Daoy (cell line): ENCODE measurements at places on chromosomes 1 and 21. TPM values are rescaled to one million over a fixed set of nuclear protein-coding genes. Genes with fewer than 3 reads are reported as not detected.
A peak's percentile ranks its signal among the peaks of the same experiment; 100 is the strongest.

ARID4B gene
- 18.7 and 22.9 TPM in 2 replicates for total RNA-seq

- DNase-seq, result no peak
Observed at GRCh38 chr1:47471163-47471562, 33.3 kb downstream of the FOXD2 start.

GRCh38 chr1:36151134-36151844 is 2.0 kb upstream of the TRAPPC3 start:
- DNase-seq, result no peak

DNA sequence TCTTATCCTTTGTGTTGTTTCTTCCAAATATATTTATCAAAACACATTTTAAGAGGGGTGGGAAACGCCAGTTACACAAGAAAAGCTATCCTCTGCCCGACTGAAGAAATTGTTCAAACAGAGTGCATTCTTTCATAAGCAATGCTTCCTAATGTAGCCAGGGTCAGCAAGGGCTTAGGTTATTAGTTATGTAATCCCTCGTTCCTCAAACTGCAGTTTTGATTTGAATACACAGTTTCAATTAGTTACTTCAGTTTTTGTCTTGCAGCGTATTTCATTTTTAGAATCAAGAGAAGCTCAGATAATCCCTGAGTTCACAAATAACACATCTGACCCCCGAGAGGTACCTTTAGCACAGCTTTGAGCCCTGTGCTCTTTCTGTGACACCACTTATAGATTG is 141.7 kb upstream of the NRIP1 start:
- DNase-seq, result no peak

CDCA8 gene
- 33.6 and 44.3 TPM in 2 replicates for total RNA-seq

- no peak for DNase-seq
Observed at GRCh38 chr1:39061951-39062350, 35.8 kb downstream of the NDUFS5 start.

DNA sequence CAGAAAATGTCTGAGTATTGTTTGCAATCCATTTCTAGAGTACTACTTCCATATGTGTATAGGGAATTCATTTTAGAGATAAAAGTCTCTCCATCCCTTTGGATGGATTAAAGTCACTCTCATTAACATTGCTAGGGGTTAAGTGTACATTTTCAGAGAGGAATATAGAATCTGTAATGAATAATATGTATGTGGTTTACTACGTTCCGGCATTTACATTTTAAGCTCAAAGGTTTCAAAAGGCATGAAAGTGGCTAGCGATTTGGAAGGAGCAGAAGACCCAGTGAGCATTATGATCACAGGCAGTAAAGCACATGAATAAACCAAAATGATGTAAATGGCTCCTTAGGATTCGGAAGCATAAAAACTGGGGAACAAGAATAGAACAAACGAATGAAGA is 123.0 kb downstream of the DSCAM start:
- DNase-seq, result no peak

CYP4Z1 gene
- total RNA-seq, result not detected in 2 replicates

- DNase-seq, result no peak
Observed at GRCh38 chr1:221768444-221769066, 26.7 kb upstream of the DUSP10 start.

CFHR5 gene
- total RNA-seq, result not detected in 2 replicates

RAD54L gene
- 19.9 and 22.5 TPM in 2 replicates for total RNA-seq

TNNT2 gene
- total RNA-seq, result not detected in 2 replicates

DNA sequence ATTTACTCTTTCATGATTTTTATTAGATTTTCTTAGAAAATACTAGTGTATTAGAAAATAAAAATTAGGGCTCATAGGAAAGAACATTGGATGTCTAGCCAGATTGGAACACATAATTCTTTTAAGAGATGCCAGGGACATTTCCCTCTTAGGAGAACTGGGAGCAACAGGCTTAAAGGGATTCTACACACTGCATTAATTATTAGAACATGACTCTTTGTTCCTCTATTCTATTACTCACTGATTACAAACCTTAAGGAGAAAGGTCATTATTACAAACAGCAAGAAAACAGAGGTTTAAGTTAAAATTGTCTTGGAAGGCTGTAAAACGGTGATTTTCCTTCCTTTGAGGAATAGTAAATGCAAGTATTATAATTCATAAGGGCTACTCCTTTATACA is 32.9 kb upstream of the VAV3 start:
- no peak for DNase-seq

ARHGAP30 gene
- total RNA-seq, result 0.11 TPM in 1 of 2 replicates, not detected in the other

CD5L gene
- not detected in 2 replicates for total RNA-seq

DNA sequence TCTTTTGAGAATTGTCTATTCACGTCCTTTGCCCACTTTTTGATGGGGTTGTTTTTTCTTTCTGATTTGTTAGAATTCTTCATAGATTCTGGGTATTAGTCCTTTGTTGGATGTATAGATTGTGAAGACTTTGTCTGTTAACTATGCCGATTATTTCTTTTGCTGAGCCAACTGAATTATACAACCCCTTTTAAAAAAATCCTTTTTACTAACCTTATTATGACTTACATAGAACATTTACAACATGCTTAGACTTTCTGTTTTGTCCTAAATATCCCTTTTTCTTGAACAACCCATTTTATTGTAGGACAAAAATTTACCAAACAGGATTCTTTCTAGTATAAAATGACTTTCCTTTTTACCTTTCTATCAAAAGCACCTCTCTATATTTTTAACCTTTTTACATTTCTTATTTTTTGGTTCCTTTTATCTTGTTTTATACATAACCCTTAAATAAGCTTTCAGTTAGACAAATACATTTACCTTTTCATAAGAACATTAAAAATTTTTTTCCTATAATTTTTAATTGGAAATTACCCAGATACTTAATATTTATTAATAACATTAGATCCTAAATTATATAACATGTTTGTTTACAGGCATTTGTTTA is 70.4 kb upstream of the TTLL7 start:
- DNase-seq, result no peak

DNA sequence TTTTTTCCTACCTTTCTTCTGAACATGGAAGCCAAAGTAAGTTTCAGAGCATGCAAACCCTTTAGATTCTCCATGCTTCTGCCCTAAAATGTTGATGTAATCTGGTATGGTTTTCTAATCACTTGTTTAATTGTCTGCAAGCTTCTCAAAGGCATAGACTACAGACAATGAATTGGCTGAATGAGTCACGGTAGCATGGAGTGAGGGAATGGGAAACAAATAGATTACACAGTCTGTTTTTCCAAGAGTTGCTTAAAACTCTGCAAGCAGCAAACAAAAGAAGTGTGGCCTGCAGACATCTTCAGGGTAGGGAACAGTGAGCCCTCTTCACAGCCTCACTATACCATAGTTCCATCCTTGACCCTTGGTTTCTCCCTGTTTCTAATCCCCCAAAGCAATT is 326.0 kb downstream of the BARHL2 start:
- peak; percentile 35 for DNase-seq

LMOD1 gene
- not detected in 2 replicates for total RNA-seq

DNA sequence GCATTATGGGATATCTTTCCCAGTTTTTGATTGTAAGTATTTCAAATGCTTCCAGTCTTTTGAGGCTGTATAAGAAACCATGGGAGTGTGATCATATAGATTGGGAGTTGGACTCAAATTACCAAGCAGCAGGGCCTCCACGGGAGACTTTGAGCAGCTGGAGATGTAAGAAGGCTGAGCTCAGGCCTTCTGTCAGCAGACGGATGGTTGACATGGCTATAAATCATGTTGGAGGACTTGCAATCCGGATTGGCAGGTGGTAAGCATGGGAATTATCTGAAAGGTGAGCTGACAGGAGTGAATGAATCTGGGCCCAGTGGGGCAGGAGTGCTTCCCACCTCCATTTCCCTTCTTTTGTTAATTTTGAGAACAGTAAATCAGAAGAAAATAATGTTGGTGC is 83.2 kb upstream of the PPM1J start:
- no peak for DNase-seq

DNA sequence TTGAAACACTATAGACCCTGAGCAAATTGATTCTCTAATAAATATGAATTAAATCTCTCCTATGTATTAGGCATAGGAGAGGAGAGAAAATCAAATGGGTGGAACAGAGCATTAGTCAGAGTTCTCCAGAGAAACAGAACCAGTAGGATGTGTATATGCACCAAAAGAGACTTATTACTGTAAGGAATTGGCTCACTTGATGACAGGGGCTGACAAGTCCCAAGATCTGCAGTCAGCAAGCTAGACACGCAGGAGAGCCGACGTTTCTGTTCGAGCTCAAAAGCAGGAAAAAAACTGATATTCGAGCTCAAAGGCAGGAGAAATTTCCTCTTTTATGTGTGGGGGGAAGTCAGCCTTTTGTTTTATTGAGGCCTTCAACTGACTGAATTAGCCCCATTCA is 259.2 kb upstream of the KAZN start:
- no peak for DNase-seq

DNA sequence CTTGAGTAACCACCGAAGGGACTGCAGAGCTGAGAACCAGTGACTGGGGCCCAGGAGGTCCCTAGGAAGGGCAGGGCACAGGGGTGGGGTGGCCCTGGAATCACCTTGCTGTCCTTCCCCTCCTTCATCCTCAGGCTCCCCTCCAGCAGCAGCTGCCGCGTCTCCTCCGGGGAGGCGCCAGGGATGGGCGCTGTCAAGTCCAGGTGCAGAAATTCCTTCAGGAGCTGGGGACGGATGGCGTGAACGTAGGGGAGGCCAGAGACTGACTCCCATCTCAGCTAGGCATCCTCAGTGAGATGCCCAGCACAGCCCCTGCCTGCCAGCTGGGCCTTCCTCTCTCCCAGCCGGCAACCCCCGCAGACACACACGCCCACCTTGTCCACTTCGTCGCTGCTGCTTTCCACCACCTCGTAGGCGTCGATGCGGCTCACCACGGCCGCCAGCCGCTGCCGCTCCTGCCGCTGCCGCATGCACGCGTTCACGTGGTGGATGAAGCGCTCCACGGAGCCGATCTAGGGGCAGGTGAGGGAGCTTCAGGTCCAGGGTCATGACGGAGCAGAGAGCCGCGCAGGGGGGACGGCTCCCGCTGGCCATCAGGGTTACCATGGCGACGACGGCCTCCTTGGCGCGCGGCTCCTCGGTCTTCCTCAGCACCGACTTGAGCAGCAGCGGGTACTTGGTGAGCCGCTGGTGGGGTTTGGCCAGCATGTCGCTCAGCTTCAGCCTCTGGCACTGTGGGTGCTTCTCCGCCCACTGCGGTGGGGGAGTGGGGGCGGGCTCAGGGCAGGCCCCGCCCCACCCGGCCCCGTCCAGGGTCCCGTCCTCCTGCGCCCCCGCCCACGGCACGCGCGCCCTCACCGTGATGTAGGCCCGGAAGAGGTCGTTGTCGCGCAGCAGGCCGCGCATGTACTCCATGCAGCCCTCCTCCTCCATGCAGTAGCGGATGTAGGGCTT is 4.4 kb upstream of the TNFRSF25 start:
- DNase-seq, result no peak

KRTAP19-3 gene
- total RNA-seq, result not detected in 2 replicates

GRCh38 chr1:167219194-167219593 is 1.5 kb upstream of the POU2F1 start:
- DNase-seq, result no peak

GRCh38 chr1:37797750-37798345 is 4.2 kb downstream of the MANEAL start:
- DNase-seq, result peak; percentile 71

DNA sequence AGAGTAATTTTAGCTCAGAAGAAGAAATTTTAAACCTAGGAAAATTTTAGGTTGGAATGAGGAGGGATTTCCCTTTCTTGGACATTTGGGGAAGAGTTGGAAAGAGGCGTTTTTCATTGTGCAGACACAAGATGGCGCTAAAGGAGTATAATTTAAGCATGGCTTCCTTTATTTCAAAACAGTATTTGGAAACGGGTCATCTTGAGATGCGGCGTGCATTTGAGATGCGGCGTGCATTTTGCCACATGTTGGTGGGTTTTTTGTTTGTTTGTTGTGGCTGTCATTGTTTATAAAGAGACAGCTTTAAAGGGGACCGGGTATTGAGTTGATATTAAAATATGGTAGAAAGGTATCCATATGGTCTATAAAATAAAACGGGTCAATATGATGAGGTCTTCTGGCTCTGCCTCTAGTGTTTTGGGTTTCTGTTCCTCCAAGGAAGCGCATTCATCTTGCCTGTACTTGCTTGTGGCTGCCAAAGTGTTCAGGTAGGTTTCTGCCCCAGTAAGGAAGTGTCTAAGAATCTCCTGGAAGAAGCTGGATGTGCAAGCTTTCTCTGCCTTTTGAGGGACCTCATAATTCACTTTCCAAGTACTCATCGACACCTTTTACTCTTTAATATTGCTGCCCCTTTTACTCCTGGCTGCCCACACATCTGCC is 210.3 kb downstream of the SLC35F3 start:
- DNase-seq, result peak; percentile 51

GRCh38 chr1:223041481-223041880 is 101.6 kb downstream of the TLR5 start:
- no peak for DNase-seq

GRCh38 chr21:42547001-42547905 is 33.6 kb downstream of the SLC37A1 start:
- DNase-seq, result no peak

GRCh38 chr1:198880397-198880796 is 241.6 kb downstream of the PTPRC start:
- peak; percentile 78 for DNase-seq

DNA sequence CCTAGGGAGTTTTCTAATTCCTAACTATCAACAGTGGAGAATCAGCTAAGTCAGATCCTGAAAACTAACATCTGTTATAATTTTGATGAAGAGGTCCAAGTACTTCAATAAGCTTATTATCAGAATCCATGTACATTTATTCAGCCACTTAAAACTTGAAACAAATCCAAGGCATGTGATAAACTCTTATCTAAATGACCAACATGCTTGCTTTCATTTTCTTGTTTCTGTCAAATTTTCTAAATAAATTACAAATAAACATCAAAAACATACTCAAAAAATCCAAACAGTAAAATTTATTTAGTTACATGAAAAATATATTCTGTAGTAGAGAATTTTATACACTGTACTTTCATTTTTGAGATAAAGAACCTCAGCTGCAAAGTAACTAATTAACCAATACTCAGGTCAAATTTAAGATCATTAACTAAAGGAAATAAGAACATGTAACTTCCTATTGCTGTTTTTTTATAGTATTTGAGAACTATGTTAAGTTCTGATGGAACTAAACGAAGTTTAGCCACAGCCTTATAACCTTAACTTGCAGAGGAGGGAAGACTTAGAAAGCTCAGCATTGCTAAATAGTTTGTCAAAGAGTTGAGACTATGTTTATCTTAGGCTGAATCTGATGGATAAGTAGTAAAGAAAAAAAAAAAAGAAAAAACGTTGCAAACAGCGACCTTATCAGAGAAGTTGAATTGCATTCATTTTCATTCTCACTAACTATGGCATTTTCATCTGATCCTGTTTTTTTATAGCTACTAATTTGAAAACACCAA is 44.9 kb downstream of the SYNJ1 start:
- no peak for DNase-seq

GRCh38 chr1:219380463-219380862 is 206.8 kb downstream of the LYPLAL1 start:
- DNase-seq, result no peak

- DNase-seq, result no peak
Observed at GRCh38 chr21:35028451-35028978, 20.6 kb downstream of the RUNX1 start.

MSH4 gene
- 0.06 and 0.34 TPM in 2 replicates for total RNA-seq

LAX1 gene
- total RNA-seq, result not detected in 2 replicates

ZMYND12 gene
- 0.06 TPM in 1 of 2 replicates, not detected in the other for total RNA-seq

RUNX3 gene
- total RNA-seq, result 5.5 and 5.6 TPM in 2 replicates

GRCh38 chr1:157584503-157584902 is 13.4 kb downstream of the FCRL4 start:
- DNase-seq, result no peak

MAN1C1 gene
- total RNA-seq, result 0.63 and 1.1 TPM in 2 replicates
